ENCODE measurements at places on chromosomes 2 and 18.

- DNase-seq, result no peak
These were observed 385.2 kb downstream of the TNS1 start for GRCh38 chr2:217617616-217618022.

- DNase-seq, result no peak
These were observed 9.0 kb upstream of the SCN9A start for GRCh38 chr2:166384774-166385173.

DNA sequence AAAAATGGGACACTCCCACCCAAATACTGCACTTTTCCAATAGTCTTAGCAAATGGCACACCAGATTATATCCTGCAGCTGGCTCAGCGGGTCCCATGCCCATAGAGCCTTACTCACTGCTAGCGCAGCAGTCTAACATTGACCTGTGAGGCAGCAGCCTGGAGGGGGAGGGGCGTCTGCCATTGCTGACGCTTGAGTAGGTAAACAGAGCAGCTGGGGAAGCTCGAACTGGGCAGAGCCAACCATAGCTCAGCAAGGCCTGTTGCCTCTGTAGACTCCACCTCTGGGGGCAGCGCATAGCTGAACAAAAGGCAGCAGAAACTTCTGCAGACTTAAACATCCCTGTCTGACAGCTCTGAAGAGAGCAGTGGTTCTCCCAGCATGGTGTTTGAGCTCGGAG lies 110.4 kb downstream of the CTIF start:
- DNase-seq, result no peak

DNA sequence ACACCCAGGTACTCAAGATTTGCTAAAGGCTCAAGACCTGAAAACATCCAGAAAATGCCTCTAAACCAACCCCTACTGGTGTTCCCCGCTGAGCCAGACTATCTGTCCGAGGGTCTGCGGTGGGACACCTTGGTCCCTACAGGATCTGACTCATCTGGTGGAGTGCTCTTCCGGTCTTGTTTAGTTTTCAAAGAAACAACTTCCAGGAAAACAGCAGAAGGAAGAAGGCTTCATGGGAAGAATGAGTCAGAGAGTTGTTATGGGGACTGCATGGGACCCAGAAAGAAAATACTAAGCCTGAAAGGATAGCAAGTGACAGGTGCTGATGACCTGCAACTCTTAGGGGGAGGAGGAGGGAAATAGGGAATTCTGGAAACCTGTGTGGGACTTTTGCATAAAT lies 41.3 kb downstream of the ZFP36L2 start:
- no peak for DNase-seq

DNA sequence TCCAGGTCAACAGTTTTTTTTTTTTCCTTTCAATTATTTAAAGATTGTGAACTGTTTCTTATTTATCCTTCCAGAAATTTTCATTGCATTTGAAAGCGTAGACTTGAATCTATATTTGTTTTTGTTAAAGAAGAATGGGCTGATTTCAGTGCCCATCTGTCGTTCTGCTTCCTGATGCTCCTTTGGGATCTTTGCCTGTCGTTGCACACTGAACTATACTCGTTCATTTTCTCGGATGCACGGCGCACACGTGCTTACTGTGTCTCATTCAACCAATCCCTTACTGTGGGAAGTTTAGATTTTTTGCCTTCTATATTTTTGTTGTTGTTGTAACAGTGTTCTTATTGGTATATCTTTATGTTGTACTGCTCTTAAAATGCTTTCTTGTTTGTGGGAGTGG lies 149.7 kb downstream of the VAPA start:
- no peak for DNase-seq

DNA sequence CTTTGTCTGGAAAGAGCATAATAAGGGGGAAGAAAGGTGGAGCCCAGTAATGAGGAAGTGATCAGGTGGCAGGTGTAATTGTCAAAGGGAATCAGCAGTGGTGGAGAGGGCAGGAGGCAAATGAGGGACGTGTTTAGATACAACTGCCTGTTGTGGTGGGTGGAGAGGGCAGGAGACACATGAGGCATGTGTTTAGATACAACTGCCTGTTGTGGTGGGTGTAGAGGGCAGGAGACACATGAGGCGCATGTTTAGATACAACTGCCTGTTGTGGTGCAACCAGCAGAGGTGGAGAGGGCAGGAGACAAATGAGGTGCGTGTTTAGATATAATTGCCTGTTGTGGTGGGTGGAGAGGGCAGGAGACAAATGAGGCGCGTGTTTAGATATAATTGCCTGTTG lies 173.1 kb downstream of the ANKRD30B start:
- no peak for DNase-seq

DNA sequence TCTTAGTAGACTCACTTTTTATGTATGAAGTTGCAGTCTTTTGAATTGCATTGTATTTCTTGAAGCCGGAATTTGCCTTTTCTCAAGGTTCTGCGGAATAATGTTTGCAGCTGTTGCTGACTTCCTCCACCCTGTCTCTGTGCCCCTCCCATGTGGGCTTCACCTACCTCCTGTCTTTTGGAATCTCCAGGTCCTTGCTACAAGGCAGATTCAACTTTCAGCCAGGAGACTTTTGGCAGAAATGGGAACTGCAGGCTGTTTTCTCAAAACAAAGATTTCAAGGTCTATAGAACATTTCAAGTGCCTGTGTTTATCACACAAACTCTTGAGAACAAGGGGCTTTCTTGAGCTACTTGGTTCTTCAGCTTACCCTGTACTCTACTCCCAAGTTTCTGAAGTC lies 25.6 kb downstream of the ZNF236 start:
- DNase-seq, result no peak

All from SJSA1 (cell line).